RPMI8226 (cell line): ENCODE measurements at places on chromosomes 4 and X.

DNA sequence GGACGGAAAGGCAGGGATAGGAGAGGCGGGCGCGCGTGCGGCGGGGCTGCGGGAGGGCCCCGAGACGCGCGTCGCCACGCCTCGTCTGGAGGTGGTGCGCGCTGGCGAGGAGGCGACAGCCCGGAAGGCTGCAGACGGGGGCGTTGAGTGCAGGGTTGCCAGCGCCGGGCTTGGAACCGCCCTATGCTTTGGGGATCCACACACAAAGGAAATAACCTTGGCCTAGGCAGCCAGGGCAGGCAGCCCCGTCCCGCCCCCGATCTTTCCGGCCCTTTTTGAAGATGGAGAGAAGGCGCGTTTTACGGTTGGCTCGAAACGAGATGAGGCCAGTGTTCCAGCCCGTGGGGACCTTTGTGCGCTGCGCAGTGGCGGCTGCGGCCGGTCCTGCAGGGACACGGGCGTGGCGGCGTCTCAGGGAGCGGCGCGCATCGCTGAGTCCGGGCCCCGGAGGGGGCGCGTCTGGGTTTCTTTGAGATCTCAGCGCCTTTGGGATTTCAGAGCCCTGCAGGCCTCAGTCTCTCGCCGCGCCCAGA is 50.8 kb upstream of the TRIM2 start:
- DNase-seq: peak; percentile 22

- DNase-seq: peak; percentile 73
Observed at GRCh38 chr4:87974856-87975462, 555 bp upstream of the SPP1 start.

GRCh38 chr4:55021214-55021613 is 104.2 kb downstream of the KDR start:
- DNase-seq: no peak

- DNase-seq: no peak
Observed at GRCh38 chr4:41334182-41334581, 77.5 kb downstream of the UCHL1 start.

GRCh38 chrX:109089359-109089758 is 353.0 kb upstream of the IRS4 start:
- DNase-seq: no peak

DNA sequence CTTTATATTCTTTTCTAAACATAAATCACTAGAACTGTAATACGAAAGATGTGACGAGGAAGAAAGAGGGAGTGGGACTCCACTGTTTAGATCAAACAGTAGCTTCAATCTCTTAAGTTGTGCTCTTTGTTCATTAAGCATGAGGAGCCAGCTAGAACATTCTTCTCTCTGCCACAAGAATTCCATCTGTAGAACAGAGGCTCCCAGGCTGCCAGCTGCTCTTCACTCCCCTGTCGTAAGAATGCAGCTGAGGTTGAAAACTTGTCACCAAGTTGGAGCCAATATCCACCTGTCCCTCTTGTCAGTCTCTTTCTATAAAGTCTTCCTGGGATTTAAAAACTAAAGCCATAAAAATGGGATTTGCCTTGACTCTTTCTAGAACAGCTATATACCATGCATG is 65.0 kb upstream of the SEC24B start:
- no peak for DNase-seq

GRCh38 chr4:105113800-105114199 is 32.9 kb upstream of the TET2 start:
- DNase-seq: no peak

- no peak for DNase-seq
Observed at GRCh38 chr4:169984745-169985144, 41.5 kb downstream of the MFAP3L start.

GRCh38 chr4:177441803-177442622 is at the start of gene AGA:
TSS of gene AGA (minus strand) at chr4:177442437. CDS start at chr4:177442375, 62 bp downstream.
- peak; percentile 85 for DNase-seq
